Stimulated activated CD4-positive, alpha-beta T cell treated with anti-CD3 and anti-CD28 coated beads, Interleukin-4, amount 100 ng/mL, for 48 hours (primary cell): ENCODE measurements at places on chromosomes 2 and 18.

GRCh38 chr2:2831633-2832032 lies 500.6 kb upstream of the MYT1L start:
- DNase-seq: no peak

GRCh38 chr2:188146888-188147287 lies 144.8 kb upstream of the GULP1 start:
- no peak for DNase-seq

DNA sequence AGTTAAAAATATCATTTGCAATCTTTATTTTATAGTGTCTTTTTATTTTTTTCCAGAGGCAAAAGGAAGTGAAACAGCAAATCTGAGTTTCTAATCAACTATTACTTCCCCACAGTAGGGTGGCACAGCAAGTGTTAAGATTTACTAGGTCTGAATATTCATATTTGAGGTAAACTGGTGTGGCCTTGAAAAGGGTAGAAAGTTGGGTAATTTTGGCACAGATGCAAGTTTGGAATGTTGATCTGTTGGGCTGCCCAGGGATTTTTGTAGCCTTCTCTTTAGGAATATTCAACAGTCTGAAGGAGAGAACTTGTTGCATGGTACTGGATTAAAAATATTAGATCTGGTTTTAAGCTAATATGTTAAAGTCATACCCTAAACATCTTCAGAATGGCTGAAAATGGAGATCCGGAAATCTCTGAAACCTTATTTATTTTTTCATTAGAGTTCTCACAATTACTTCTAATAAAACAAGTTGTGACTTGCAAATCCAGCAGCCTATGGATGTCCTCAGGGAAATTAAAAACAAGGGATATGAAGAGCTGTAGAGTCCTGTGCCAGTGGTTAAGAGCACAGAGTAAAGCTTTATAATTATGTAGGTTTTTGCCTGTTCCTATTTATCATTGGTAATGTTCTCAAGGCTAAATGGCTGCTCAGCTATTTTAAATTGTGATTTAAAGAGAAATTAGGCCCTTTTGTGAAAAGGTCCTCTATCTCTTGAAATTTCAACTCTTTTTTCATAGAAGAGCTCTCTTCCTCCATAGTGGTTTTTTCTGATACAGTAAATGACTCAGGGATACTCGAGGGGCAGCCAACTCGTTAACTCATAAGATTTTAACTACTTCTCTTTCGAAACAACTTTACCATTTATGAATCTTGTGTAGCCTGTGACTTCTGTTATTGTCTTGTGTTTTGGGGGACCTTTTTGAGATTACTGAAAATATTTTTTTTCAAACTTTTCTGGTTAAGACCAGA lies 11.0 kb downstream of the TANK start:
- no peak for DNase-seq

- DNase-seq: no peak
Observed at GRCh38 chr2:139033300-139033699, 253.1 kb upstream of the NXPH2 start.

GRCh38 chr2:211609127-211609526 lies 929.5 kb downstream of the ERBB4 start:
- DNase-seq: no peak

DNA sequence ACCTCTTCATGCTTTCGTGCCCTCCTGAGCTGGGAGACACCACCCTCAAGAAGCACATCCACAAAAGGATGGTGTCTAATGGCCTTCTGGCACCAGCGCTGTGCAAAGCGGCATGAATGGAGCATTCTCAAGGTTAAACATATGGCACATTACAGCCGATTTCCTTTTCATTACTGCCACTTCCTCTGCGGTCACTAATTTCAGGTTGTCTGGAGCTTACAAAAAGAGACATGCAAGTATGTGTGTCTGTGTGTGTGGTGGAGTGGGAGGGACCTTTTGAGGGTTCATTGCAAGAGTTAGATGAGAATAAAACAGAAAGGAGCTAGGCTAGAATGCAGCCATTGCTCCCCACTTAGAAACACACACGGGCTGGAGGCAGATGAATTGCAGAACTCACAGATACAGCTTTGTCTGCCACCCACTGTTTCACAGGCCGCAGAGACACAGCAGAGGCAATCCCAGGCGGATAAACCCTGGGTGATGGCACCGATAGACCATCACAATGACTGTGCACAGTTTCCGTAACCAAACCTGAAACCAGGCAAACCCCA lies 76.0 kb downstream of the TGIF1 start:
- peak; percentile 3 for DNase-seq

DNA sequence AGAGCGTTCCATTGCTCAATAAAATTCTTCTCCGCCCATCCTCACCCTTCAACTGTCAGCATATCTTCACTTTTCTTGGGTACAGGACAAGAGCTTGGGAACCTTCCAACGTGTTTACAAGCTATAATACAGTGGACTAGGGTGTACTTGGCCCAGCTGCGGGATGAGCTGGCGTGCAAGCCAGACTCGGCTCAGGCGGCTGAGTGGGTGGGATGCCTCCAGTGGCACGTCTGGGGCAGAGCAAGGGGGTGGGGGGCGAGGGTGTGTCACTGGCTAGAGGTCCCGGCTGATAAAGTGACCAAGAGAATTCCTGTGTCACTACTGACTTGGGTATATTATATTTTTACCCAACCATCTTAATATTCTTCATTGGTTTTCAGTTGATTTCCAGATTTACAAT lies 179.7 kb downstream of the EVA1A start:
- no peak for DNase-seq

GRCh38 chr18:73535189-73535588 lies 612.4 kb downstream of the FBXO15 start:
- no peak for DNase-seq

- DNase-seq: no peak
Observed at GRCh38 chr2:233480490-233481202, 85.9 kb downstream of the USP40 start.

- no peak for DNase-seq
Observed at GRCh38 chr2:18410543-18410942, 149.9 kb downstream of the RDH14 start.

- DNase-seq: no peak
Observed at GRCh38 chr2:218009231-218009630, 6.4 kb upstream of the TNS1 start.

- DNase-seq: no peak
Observed at GRCh38 chr2:160380000-160380570, 113.5 kb downstream of the RBMS1 start.

DNA sequence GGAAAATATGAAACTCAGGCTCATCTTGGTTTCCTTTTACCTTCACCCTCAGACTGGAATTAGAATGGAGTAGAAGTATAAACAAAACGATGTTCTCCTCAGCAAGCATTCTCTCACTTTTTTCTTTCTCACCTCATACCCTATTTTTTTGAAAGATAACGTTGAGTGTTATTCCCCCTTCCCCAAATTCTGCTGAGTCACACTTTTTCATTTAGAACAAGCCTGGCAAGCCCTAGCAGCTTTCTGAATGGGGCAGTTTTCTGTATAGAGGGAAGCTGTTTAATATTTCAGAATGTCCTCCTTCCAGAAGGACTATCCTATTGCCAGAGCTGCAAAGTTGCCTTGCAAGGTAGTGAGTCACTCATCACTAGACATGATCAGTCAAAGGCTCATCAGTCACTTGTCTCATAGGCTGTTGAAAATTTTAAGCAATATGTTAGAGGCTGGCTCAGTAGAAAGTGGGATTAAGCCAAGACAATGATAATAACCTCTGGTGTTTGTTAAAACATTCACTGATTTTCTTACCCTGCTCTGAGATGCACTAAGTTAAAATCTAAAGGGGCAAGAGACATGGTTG lies 416.1 kb downstream of the RNF144A start:
- no peak for DNase-seq

DNA sequence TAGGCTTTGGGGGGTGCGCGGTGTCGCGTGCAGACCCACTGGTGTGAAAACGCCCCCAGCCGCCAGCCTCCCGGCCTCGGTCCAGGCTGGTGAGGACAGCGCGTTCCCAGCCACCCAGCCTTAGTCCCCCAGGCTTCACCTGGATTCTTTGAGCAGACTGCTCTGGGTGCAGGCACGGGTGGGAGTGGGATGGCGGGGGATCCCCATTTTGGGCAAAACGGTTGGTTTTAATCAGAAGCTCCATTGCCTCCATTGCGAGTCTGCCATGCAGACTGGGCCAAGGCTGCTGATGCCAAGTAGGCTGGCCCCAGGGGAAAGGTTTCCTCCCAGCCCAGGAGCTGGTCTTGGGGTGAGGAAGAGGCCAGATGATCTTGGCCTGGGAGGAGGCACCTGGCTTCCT lies 445 bp downstream of the MLPH start:
- no peak for DNase-seq

GRCh38 chr2:98134172-98135005 lies 47.4 kb downstream of the VWA3B start:
- peak; percentile 38 for DNase-seq

DNA sequence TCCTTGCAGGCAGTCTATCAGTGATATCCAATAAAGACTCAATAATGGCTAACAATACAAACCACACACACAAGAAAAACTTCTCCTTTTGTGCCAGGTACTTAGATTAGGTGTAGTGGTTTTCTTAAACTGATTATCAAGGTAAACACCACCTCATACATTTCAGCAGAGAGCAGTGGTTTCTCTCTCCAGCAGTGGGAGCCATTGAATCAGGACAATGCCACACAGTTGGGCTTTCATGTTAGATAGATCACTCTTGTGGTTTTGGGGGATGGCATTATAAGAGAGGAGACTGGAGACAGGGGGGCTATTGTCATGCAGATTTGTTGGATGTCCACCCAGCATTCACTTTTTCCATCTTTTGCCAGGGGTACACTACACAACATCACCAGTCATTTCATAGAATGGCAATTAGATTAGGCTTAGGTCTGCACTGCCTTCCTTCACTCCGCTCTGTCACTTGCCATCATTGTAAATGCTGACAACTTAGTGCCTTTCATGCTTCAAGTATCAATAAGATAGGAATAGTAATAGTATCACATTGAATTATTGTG lies 13.6 kb upstream of the IRS1 start:
- DNase-seq: no peak

GRCh38 chr2:207166349-207167098 lies 776 bp upstream of the KLF7 start:
- DNase-seq: peak; percentile 57
